Activated naive CD8-positive, alpha-beta T cell treated with anti-CD3 and anti-CD28 coated beads, Interleukin-2, amount 10 ng/mL, durations not matched to agents 7 days and 5 days (primary cell): ENCODE measurements at places on chromosomes 1 and 21. TPM values are rescaled to one million over a fixed set of nuclear protein-coding genes. Genes with fewer than 3 reads are reported as not detected.

- no peak overlapping the region for H3K27ac ChIP-seq
- H3K4me1 ChIP-seq: no peaks in the 10 kb centered on the region
- no peak for DNase-seq
- peaks cover 16% of the 10 kb centered on the region for H3K27me3 ChIP-seq
- H3K36me3 ChIP-seq: no peaks in the 10 kb centered on the region
- no peak overlapping the region for H3K4me3 ChIP-seq
Observed at GRCh38 chr1:18599086-18599485, 31.6 kb upstream of the PAX7 start.

The SVBP gene
- 18.1 TPM for total RNA-seq

DNA sequence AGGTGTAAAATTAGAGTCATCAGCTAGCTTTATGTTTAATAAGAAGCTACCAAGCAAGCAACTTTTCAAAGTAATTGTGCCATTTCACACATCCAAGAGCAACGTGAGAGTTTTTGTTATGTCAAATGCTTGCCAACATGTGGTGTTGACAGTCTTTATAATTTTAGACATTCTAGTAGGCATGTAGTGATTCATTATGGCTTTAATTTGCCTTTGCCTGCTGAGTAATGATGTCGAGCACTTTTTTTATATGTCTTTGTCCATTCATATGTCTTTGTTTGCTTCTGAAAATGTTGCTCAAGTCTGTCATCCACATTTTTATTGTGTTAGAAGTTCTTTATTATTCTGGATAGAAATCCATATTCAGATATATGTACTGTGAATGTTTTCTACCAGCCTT lies 21.4 kb upstream of the CHIT1 start:
- H3K27ac ChIP-seq: no peak overlapping the region
- H3K4me3 ChIP-seq: no peak overlapping the region
- no peaks in the 10 kb centered on the region for H3K4me1 ChIP-seq
- no peak for DNase-seq

DNA sequence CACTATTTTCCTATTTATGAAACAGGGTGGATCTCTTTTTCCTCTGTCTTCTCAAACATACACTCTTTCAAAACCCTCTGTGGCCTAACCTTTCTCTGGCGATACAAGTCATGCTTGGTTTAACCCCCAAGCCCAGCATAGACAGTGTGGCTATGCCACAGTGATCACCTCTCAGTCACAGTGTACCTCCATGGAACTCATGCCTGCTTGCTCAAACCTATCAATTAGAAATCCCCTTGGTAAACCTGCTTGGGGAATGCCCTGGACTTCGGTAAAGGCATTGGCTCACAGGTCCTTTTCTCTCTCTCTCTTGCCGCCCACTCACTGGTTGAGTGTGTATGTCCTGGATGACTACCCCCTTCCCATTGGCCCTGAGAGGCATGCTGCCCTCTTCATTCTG lies 147.5 kb downstream of the CYYR1 start:
- DNase-seq: no peak
- no peak overlapping the region for H3K4me3 ChIP-seq
- no peaks in the 10 kb centered on the region for H3K4me1 ChIP-seq

GRCh38 chr1:172455451-172455850 lies 11.6 kb upstream of the PIGC start:
- peaks cover 14% of the 10 kb centered on the region for H3K4me1 ChIP-seq
- H3K27me3 ChIP-seq: peaks cover 9% of the 10 kb centered on the region
- no peak overlapping the region for H3K4me3 ChIP-seq

The F5 gene
- total RNA-seq: 0.99 TPM

The NHLH2 gene
- not detected for total RNA-seq
